Activated CD8-positive, alpha-beta memory T cell treated with anti-CD3 and anti-CD28 coated beads, Interleukin-2, amount 10 ng/mL, durations not matched to agents 7 days and 5 days (primary cell): ENCODE measurements at places on chromosomes 7 and 10. TPM values are rescaled to one million over a fixed set of nuclear protein-coding genes. Genes with fewer than 3 reads are reported as not detected.
A peak's percentile ranks its signal among the peaks of the same experiment; 100 is the strongest.

The NPSR1 gene
- not detected for total RNA-seq

The DRGX gene
- total RNA-seq: not detected

The SERPINE1 gene
- 1.2 TPM for total RNA-seq

The FAM25A gene
- not detected for total RNA-seq

The DPP6 gene
- total RNA-seq: not detected

The HOXA3 gene
- total RNA-seq: not detected

The PPP1R3A gene
- not detected for total RNA-seq

DNA sequence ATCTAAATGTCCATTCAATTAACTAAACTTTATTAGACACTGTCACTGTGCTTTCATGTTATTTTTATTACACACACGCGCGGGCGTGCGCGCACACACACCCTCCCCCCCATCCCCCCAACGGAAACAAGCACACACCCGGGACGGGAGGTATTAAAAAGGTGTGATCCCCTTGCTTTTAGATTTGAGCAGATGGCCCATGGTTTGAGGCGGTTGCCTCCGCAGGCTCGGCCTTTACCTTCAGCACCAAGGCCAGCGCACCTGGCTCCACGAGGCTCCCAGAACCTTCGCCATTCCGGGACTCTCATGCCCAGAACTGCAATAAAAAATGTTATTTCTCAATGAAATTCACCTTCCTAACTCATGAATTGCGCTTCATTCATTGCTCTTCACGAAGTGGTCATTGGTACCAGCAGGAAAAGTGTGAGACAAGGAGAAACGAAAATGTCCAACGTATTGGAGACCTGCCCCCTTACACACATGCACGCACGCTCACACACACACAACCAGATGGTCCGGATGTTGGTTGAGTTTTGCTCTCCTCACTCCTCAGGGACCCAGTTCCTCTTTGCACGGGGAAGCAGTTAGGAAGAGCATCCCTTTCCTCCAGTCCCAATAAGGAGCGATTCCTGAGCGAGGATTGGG is 20.8 kb upstream of the PTF1A start:
- no peak for DNase-seq

DNA sequence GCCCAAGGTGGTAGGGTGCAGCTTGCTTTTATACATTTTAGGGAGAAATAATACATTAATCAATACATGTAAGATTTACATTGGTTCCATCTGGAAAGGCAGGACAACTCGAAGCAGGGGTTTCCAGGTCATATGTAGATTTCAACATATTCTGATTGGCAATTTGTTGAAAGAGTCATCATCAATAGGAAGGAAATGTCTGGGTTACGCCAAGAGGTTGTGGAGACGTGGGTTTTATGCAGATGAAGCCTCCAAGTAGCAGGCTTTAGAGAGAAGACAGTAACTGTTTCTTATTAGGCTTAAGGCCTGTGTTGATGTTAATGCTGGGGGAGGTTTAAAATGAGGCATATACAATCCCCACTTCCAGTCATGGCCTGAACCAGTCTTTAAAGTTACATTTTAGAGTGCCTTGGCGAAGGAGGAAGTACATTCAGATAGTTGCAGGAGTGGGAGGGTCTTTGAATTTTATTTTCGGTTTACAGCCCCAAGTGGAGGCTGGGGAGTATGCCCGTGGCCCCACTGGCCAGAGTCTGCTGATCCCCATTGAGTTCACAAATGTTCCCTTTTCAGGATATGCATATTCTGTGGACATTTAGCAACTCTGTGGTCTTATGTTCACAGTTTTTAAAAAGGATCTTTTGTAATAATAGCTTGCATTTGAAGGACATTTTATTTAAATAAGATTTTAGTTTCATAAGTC is 166.0 kb upstream of the GDF10 start:
- DNase-seq: no peak

DNA sequence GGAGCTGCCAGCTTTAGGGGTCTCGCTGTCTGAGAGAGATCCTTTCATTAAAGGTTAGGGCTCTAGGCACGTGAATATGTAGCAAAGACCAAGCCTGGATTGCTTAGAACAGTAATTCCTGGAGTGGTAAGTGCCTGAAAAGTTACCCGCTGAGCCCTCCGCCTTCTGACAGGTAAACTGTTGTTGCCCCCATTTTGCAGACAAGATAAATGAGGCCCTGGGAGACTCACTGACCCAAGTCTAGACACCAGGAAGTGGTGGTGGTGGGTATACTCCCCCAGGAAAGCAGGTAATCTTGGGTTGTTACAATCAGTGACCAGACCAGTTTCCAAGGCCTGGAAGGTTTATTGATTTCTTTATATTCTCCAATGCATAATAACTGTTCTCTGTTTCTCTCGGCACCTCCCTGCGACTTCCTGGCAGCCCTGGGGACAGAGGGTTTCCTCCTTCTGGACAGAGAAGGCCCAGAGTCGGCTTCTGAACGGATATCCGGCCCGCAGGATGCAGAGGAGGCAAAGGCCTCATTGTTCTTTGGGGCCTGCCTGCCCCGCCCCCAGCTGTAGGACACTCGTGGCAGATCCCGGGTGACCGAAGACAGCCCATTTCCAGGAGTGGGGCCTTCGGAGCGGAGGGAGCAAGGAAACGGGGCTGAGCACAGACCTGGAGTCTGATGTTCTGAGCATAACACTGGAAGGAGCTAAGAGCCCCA is 1.3 kb upstream of the GRK5 start:
- DNase-seq: peak; percentile 82

- no peak for DNase-seq
Observed at GRCh38 chr10:14683256-14683655, 91.4 kb downstream of the FAM107B start.

- DNase-seq: no peak
Observed at GRCh38 chr7:90708841-90709317, 112.8 kb downstream of the CDK14 start.

GRCh38 chr7:73463260-73463659 is 29.7 kb downstream of the FZD9 start:
- DNase-seq: no peak

DNA sequence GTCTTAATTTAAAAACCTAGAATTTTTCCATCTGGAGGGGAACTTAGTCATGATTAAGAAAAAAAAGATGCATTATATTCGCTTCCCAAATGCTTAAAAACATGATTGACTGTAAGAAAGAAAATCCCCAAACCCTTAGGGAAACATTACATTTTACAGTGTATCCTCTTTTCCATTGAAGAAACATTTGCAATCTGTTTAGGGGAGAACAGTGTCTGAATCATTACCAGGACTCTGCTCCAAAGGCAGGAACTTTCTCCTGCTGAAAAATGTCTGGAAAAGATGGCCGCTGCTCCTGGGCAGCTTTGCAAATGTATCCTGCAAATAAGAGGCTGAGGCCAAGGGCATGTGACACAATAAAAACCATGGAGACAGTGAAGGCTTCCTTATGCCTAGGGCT is 173.7 kb downstream of the BUB3 start:
- no peak for DNase-seq

- DNase-seq: no peak
Observed at GRCh38 chr10:60916025-60916424, 28.0 kb downstream of the RHOBTB1 start.

DNA sequence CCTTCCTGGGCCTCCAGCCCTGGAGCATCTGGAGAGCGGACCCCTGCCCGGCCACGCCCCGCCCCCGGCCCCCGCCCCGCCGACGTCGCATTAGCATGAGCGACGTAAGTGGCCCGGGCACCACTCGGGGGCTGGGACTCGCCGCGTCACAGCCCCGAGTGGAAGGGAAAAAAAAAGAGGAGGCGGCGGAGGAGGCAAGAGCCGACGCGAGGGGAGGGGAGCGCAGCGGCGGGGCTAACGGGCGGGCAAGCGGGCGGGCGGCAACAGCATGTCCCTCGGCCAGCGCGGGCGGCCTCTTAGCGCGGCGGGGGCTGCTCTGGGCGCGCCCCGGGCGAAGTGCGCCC is at the start of gene SLC18A3:
SLC18A3 (plus strand) TSS at position 197 of the 344 bp plus-strand sequence. CDS start 431 bp downstream, outside the sequence.
- DNase-seq: no peak

- DNase-seq: no peak
Observed at GRCh38 chr10:88762906-88763305, 3.1 kb downstream of the LIPN start.

DNA sequence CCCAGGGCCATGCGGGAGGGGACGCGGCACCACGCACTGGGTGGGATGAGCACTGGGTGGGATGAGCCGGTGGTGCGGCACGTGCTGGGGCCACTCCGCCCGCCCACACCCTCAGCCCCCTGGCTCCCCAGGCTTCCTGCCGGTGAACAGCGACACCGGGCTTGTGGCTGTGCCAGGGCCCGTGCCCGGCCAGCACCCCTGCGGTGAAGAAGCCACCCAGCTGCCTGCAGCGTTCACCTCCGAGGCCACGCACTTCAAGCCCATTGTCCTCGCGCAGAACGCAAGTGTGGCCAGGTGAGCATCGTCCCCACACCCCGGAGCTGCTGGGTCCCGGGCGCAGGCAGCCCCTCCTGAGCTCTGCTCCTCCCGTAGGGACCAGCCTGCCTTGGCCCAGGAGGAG is 31.8 kb upstream of the UTF1 start:
- DNase-seq: no peak

- DNase-seq: no peak
Observed at GRCh38 chr10:128642502-128642901, 516.3 kb upstream of the MKI67 start.

- DNase-seq: no peak
Observed at GRCh38 chr7:131225619-131226513, 101.8 kb upstream of the MKLN1 start.

DNA sequence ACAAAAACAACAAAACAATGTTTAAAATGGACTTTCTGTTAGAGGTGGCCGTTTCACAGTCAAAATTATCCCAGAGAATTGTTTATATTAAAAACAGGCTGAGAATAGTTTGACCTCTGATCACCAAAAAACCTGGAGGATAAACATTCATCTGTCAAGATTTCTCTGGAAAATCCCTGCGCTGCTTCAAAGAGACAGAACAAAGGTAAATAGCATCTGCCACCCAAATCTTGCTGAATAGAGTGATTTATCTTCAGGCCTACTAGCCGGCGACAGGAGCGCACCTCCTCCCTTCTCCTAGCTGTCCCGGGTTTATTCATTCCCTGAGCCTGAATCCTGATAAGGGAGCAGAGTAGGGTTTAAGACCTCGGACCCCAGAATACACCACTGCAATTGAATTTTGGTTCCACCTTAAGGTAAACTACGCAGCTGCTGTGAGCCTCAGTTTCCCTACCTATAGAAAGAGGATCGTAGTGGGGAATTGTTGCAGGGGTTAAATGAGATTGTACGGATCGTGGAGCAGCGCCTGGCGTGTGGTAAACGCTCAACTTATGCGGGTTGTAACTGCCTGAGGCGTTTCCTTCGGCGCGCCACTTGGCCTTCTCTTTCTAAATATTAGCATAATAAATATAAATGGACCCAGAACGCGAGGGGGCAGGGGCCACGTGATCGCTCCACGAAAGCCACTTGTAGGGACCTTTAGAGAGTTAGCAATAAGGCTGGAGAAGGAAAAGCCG is 498 bp upstream of the ST7 start:
- DNase-seq: no peak

GRCh38 chr10:71294091-71294561 is 24.9 kb upstream of the SLC29A3 start:
- no peak for DNase-seq

GRCh38 chr7:3162289-3162688 is 118.6 kb upstream of the CARD11 start:
- DNase-seq: no peak

DNA sequence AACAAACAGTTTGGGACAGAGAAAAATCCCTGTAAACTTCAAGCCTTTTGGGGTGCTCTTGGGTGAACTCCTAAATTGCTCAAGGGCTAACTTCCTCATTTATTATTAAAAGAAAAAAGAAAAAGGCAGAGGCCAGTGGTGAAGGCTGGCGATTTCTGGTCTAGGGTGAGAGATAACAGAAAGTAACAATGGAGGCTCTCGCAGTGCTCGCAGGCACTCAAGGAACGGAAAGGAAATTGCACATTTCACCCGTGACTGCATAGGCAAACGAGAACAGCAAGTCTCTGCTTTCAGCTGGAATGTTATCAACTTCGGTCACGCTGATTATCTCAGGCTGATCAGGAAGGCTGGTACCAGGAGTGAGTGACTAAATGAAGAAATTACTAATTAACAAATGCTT is 70.7 kb downstream of the PRKAG2 start:
- no peak for DNase-seq

GRCh38 chr10:121248266-121248665 is 350.0 kb downstream of the FGFR2 start:
- DNase-seq: no peak

DNA sequence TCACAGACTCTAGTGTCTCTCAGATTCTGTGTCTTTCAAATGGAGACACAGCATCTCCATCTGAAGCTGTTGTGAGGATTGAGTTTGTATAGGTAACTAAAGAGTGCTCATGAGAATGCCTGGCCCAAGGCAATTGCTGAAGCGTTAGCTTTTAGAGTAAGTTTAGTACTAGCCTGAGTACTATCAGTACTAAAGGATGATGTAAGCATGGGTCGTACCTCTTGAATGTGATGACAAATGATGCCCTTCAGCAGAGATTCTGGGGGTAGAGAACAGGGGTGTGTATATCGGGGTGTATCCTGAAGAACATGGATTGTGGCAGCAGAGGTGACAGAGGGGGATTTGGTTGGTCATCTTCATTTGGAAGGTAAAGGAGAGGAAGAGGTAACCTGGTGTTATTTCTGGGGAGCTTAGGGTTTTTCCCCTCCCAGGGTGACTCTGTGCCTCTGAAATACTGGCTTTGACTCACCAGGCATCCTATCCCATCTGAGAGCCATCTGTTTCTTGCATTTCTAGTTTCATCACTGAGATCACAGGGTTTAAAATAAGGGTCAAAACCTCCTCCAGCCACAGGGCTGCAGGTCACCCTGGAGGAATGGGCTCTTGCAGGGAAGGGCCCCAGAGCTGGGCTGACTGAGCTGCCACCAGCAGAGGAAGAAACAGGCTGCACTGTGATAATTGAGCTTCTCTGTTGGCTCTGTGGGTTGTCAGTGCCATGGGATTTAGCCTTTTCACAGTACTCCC is 756.0 kb downstream of the KCNMA1 start:
- DNase-seq: no peak

DNA sequence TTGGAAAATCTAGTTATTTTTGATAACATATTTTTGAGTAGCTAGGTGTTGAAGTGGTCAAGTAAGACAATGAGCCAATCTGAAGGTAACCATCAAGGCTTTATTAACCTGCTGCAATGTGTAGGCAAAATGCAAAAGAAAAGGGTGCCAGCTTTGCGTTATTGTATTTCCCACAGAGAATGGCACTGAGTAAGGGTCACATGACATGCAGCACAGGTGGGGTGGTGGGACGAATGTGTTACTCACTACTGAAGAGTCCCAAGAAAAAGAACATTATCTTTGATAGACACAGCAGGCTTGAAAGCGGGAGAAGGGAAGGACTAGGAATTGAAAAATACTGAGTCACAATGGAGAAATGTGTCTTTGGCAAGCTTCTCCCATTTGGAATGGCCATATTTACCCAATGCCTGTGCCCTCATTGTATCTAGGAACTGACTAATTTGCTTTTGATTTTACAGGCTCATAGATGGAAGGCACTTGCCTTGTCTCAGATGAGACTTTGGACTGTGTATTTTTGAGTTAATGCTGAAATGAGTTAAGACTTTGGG is 898.6 kb upstream of the POT1 start:
- DNase-seq: no peak

- peak; percentile 48 for DNase-seq
Observed at GRCh38 chr7:22665923-22666322, 61.1 kb upstream of the IL6 start.
